ENCODE measurements at places on chromosomes 1 and 21.
A peak's percentile ranks its signal among the peaks of the same experiment; 100 is the strongest.

GRCh38 chr1:46131712-46132528 is 509 bp downstream of the PIK3R3 start:
- no peak for DNase-seq

GRCh38 chr1:54028306-54029251 is 10.6 kb upstream of the LDLRAD1 start:
- DNase-seq = no peak

- no peak for DNase-seq
These were observed 817.7 kb upstream of the B3GALT2 start for GRCh38 chr1:194004146-194004545.

DNA sequence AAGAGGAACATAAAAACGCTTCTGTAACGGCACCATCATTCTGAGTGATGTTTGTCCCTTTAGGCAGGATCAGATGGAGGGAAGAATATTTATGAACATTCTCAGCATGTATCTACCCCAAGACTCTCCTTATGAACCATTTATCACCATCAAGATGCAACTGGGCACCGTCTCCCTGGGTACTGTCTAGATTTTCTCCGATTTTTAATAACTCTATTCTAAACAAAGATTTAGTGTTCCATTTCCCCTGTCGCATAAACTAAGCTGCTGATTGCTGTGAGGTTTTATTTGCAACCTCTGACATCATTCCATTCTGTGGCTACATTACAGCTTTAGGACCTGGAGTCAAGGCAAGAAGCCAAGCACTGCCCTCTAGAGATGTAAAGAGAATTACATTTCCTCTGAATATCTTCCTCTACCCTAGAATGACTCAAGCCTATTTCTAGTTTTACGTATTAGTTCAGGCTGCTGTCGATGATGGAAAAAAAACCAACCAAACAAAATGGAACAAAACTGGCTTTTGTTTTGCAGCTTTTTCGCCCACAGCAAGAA is 130.1 kb upstream of the MAP1LC3C start:
- DNase-seq = no peak

- no peak for DNase-seq
These were observed at the start of gene UBE2U for GRCh38 chr1:64203420-64203819. UBE2U (plus strand) TSS chr1:64203623; CDS start chr1:64204051, 428 bp downstream.

DNA sequence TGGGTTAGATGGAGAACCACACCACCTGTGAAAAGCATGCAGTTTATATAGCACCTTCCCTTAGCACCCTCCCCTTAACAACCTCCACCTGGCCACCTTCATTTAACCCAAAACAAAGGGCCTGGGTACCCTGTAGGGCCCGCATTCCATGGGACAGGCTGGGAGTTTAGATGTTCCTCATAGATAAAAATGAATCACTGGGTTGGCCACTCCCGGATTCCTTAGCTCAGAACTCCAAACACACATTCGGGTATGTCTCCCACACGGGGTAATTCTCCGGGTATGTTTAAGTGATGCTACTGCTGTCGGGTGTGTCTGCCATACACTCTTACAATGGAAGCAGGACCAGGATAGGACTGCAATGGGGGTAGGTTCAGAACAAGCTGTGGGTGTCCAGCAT is 43.9 kb upstream of the FOXO6 start:
- no peak for DNase-seq

DNA sequence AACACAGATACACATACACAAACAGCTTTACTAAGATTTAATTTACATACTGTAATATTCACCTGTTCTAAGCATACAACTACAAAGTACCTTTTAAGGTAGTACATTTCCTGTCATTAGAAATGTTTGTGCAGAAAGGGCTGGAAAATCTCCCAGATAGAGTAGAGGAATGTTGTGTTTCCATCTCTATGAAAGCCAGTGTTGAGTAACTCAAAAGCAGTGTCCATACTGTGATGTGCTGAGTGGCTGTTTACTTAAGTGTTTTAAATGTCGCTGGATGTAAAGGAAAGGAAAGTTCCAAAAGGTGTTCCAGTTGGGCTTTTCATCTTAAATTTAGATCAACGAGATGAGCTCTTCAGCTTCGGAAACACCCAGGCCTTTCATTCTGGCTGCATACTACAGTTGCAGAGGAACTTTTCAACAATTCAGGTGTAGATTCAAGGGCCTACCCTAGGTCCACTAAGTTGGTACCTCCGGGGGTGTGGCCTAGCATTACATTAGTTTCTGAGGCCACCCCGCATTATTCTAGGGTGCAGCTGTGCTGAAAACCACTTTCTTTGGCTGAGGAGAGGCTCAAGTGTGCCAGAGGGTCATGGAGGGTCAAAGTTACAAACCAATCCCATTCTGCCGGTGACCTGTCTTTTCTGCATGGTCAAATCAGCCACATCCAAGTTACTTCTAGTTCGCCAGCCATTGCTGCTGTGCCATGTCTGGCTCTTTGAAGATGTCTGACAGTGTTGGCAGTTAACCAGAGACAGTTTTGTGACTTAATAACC is 78.1 kb downstream of the LRRC8D start:
- DNase-seq = no peak

DNA sequence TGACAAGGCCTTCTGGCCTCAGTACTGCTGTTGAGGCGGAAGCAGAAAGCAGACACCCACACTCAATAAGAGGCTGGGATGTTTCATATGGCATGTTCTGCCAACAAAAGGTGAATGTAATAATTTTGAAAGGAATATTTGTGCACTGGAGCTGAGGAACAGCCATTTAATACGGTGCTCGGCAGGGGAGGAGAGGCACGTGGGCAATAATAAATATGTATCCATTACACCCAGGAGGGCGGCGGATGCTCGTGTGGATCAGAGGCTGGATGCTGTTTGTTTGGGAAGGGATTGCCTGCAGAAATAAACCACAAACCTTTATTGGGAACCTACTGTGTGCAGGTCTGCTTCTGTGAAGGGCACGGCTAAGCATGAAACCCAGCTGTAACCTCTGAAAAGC is 92.0 kb downstream of the VWA5B1 start:
- DNase-seq = no peak

- no peak for DNase-seq
These were observed 2.7 kb upstream of the NTNG1 start for GRCh38 chr1:107138166-107138565.

DNA sequence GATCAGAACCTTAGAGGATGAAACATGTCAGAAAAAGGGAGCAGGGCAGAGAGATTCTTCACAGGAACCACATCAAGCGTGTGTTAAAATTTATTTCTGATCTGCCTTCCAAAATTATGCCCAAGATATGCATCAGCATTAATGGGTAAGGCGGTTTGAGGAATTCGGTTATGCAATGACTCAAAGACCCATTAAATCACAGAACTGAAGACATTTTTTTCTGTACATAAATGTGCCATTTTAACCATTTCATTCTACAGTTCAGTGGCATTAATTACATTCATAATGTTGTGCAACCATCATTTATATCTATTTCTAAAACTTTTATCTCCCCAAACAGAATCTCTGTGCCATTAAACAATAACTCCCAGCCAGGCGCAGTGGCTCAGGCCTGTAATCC is 43.4 kb downstream of the CNST start:
- no peak for DNase-seq

DNA sequence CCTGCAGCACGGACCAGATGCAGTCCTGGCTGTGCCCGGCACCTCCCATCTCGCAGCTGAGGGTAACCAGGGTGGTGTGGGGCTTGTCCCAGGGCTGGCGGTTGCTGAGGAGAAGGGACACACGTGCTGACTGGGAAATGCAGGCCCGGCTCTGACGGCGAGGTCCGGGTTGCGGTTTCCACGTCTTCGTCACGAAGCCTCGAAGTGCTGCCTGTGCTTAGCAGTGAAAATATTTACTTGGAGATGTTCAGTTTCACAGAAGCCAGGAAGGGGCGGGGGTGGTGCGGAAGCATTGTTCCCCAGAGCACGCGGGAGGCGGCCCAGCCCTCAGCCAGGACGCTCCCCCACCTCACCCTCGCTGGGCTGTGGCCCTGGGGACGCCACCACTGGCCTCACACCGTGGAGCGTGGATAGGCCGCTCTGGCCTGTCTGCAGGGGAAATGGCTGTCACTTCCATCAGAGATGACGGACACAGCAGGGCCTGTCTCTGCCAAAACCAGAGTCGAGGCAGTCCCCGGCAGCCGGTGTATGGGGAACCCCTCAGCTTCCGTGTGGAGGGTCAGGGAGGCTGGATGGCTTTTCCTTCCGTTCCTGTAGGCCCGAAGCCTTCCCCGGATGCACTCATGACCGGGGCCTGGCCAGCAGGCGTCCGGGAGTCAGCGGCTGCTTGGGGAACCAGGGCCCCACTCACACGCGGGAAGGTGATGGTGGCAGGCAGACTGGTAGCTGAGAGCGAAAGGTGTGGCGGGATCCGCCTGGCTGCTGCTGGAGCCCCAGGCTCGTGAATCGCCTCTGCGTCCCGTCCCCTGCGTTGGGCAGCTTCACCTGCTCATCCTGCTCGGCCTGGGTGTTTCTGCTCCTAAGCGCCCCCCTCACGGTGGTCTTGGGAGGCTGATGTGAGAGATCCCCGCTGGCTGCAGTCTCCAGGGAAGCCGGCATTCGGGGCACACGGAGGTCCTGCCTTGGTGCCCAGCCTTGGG is 14.7 kb upstream of the POFUT2 start:
- peak; percentile 88 for DNase-seq

GRCh38 chr1:36562181-36562685 is 79.5 kb upstream of the CSF3R start:
- peak; percentile 42 for DNase-seq

DNA sequence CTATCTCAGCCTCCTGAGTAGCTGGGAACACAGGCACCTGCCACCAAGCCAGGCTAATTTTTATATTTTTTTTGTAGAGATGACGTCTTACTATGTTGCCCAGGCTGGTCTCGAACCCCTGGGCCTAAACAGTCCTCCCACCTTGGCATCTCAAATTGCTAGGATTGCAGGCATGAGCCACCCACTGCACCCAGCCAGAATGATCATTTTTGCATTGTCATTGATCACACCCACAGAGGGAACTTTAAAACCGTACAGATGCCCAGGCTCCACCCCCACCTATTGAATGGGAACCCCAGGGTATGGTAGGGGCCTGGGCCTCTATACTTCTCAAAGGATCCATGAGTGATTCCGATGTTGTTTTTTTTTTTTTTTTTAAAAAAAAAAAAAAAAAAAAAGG is 36.7 kb downstream of the ETNK2 start:
- DNase-seq = peak; percentile 14

Data from chondrocyte (in vitro differentiated cells).